ENCODE measurements at places on chromosomes 6 and 20. TPM values are rescaled to one million over a fixed set of nuclear protein-coding genes. Genes with fewer than 3 reads are reported as not detected.

Gene LY6G6C
- not detected for total RNA-seq

Gene ZSCAN26
- total RNA-seq = 16.7 TPM

Gene GLP1R
- not detected for total RNA-seq

Gene BPIFA1
- total RNA-seq = not detected

Gene IL17F
- total RNA-seq = not detected

Gene SAMD3
- 4.4 TPM for total RNA-seq

Gene CGA
- 0.16 TPM for total RNA-seq

Gene KIAA0408
- 1.4 TPM for total RNA-seq
